ENCODE measurements at places on chromosomes 1 and 21.
A peak's percentile ranks its signal among the peaks of the same experiment; 100 is the strongest.

- no peak for DNase-seq
- H3K4me1 ChIP-seq = no peaks in the 10 kb centered on the region
- H3K36me3 ChIP-seq = no peaks in the 10 kb centered on the region
- H3K27me3 ChIP-seq = no peaks in the 10 kb centered on the region
- H3K27ac ChIP-seq = no peak overlapping the region
- H3K4me3 ChIP-seq = no peak overlapping the region
Observed at GRCh38 chr1:160640359-160641123, 6.3 kb downstream of the SLAMF1 start.

DNA sequence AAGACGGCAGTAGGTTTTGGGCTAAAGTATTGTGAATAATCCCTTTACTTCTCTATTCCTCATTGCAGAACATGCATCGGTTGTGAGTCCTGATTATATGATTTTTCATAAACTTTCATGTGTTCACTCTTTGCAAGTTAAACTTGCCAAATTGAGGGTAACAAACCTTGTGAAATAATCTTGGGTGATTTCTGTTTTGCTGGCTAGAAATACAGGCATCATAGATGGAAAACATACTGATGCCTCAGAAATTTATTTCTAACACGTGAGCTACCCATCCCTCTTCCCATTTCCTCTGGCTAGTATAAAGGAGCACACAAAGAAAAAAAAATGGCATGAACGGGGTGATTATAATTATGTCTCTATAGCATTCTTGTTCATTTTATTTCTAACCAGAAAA lies 39.6 kb downstream of the RGS5 start:
- H3K4me3 ChIP-seq = no peak overlapping the region
- peak overlapping the region; percentile 60 for H3K27ac ChIP-seq

DNA sequence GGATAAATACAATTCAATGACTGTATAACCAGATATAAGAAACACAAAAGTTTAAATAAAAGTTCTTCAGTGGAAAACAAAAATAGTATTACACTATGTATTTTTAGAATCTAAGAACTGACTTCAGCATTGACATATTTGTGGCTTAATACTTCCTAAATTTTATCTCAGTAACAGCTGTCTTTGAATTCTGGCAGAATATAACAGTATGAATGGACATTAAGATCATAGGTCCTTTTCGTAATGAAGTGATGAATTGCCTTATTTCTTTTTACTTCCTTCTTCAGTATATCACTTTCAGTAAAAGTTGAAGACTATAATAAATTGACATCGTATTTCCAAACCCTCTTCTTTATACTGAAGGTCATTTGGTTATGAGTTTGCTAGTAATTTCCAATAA lies 1030.0 kb downstream of the MRPL39 start:
- no peak overlapping the region for H3K27ac ChIP-seq
- H3K4me3 ChIP-seq = no peak overlapping the region
- DNase-seq = no peak
- H3K27me3 ChIP-seq = no peaks in the 10 kb centered on the region

GRCh38 chr1:198364471-198364870 lies 176.0 kb downstream of the ATP6V1G3 start:
- no peaks in the 10 kb centered on the region for H3K27me3 ChIP-seq
- no peak for DNase-seq
- H3K36me3 ChIP-seq = no peaks in the 10 kb centered on the region
- H3K4me1 ChIP-seq = no peaks in the 10 kb centered on the region
- no peak overlapping the region for H3K27ac ChIP-seq

GRCh38 chr1:206757524-206758266 lies 12.9 kb upstream of the IL19 start:
- H3K36me3 ChIP-seq = no peaks in the 10 kb centered on the region
- DNase-seq = no peak
- H3K4me1 ChIP-seq = no peaks in the 10 kb centered on the region

DNA sequence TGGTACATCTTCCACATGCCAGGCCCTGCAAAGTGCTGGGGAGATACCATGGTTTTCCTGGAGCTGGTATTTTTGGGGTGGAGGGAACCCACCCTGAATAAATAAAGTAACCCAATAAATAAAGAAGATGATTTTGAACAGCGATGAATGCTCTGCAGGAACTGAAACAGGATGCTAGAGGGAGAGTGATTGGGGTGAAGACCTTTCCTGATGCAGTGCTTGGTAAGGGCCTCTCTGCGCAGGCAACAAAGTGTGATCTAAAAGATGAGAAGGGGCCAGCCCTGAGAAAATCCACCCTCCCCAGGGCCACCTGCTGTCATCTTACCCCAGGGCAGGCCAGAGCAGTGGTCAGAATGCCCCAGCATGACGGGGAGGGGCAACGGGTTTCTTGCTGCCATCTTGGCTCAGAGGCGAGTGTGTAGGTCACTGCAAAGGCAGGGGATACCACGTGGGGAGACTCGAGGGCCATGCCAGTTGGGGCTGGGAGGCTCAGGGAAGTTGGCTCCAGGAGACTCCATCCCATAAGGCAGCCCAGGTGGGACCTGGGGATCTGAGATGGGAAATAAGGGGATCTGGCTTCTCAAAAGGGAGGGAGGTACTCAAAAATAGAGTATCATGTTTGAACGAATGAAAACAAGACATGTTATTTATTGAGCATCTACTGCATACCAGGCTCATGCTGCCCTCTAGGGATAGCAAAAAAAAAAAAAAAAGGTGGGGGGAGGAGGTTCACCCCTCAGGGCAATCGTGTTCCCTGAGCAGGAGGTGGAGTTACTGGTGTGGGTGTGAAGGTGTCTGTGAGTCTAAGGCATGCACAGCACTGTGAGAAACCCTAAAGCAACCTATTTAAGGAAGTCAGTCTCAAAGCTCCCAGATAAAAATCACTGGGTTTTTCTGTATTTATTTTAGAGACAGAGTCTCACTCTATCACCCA lies 2.8 kb downstream of the SRARP start:
- DNase-seq = no peak
- H3K36me3 ChIP-seq = no peaks in the 10 kb centered on the region
- H3K27me3 ChIP-seq = no peaks in the 10 kb centered on the region
- no peak overlapping the region for H3K27ac ChIP-seq
- no peak overlapping the region for H3K4me3 ChIP-seq

DNA sequence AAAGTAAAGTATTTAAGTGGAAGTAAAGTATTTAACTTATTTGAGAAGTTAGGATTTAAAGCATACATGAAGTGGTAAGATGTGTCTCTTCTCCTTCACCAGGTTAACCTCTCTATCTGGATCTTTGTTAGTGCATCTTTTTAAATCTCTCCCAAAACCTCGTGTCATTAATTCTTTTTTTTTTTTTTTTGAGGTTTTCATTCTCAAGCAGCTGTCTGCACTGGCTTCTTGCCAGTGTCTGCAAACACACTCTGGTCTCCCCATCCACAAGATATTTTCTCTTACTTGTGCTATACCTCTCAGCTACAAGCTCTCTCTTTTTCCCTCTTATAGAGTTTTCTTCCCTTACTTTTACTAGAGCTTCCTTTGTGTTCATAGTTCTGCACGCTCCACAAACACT lies 49.0 kb downstream of the CLDN17 start:
- no peaks in the 10 kb centered on the region for H3K27me3 ChIP-seq
- H3K27ac ChIP-seq = no peak overlapping the region
- no peak for DNase-seq
- H3K4me1 ChIP-seq = no peaks in the 10 kb centered on the region

DNA sequence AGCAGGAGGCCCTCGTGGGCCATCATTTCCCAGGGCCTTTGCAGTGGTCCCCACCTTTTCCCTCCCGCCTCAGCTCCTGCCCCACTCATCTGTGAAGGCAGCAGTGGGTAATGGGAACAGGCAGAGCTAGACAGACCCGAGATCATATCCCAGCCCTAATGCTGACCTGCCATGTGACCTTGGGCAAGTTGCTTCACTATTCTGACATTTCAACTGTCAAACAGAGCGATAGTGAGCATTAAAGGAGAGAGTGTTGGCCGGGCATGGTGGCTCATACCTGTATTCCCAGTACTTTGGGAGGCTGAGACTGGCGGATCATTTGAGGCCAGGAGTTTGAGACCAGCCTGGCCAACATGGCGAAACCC lies 51.7 kb downstream of the RPS6KA1 start:
- H3K4me3 ChIP-seq = no peak overlapping the region
- no peaks in the 10 kb centered on the region for H3K27me3 ChIP-seq
- no peaks in the 10 kb centered on the region for H3K4me1 ChIP-seq
